Upper lobe of left lung (tissue), 6 donors: ENCODE measurements at places on chromosomes 13 and 19. TPM values are rescaled to one million over a fixed set of nuclear protein-coding genes. Genes with fewer than 3 reads are reported as not detected.
A peak's percentile ranks its signal among the peaks of the same experiment; 100 is the strongest.

GRCh38 chr13:28099396-28100149 lies 803 bp downstream of the FLT3 start:
- DNase-seq: no peak

DNA sequence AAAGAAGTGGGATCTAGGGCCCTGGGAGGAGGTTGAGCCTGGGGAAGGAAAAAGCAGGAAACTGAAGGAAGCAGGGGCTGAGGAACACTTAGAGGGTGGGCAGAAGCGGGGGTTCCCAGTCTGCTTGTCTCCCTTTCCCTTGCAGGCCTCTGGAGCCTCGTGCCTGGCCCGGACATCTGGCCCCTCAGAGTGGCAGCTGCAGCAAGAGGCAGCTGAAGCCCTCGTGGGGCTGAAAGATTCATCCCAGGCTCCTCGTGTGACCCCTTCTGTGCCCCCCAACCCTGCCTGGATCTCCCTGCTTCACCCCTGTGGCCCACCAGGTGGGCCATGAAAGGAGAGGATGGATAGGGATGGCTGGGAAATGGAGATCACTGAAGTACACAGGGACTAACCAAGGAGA lies 5.5 kb downstream of the DMRTC2 start:
- no peak for DNase-seq

DNA sequence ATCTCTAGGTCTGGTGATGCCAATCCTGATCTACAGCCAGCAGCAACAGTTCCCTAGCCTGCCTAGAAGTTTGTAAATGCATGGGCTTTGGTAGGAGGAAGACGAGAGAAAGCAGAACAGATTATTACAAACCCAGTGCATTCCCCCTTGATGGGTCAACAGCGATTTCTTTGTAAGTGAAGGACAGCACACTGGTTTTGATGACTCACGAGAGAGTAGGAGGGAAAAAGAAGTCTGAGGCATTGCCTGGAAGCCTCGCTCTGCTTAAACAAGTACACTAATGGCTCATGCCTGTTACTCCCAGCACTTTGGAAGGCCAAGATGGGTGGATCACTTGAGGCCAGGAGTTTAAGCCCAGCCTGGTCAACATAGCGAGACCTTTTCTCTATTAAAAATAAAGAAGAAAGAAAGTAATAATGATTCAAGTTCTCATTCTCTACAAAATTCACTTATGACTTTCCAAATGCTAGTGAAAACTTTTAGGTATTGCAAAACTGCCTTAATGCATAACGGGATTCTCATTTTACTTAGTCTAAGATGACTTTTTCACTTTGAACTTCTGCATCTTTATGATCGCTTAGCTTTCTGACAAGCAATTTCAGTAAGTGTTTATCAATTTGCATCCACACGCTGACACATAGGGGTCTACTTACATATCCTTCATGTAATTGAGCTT lies 47.7 kb upstream of the USPL1 start:
- DNase-seq: no peak

DNA sequence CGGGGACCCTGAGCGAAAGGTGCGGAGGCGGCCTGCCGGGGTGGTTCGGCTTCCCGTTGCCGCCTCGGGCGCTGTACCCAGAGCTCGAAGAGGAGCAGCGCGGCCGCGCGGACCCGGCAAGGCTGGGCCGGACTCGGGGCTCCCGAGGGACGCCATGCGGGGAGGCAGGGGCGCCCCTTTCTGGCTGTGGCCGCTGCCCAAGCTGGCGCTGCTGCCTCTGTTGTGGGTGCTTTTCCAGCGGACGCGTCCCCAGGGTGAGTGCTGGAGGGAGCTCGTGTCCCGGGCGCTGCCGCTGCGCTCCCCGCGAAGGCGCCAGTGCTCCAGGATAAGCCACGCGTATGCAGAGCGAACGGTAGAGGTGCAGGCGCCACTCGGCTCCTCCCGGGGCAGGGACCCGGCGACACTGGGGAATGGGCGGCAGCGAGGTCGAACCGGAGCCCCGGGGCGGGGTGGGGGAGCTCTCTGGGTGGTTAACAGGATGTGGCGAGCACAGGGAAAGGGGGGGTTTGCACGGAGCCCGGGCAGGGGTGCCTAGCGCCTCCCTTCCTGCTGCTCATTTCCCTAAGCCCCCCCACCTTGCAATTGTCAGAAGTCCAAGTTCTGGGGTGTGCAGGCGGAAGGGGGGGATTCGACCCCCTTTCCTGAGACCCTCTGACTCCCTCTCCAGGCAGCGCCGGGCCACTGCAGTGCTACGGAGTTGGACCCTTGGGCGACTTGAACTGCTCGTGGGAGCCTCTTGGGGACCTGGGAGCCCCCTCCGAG lies at the start of gene IL27RA:
TSS of gene IL27RA (plus strand) at position 44 of the 762 bp plus-strand sequence. CDS start at position 155, 111 bp downstream.
- DNase-seq: peak; percentile 66

KRI1 gene
- total RNA-seq: 18.1 TPM

DNA sequence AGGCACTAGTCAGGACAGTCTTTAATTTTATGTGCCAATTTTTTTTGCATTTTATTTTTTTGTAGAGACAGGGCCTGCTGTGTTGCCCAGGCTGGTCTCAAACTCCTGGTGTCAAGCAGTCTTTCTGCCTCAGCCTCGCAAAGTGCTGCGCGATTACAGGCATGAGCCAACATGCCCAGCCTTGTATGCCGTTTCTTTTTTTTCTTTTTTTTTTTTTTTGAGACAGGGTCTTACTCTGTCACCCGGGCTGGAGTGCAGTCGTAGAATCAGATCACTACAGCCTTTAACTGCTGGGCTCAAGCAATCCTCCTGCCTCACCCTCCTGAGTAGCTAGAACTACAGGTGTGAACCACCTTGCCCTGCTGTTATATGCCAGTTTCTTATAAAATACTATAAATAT lies 26.4 kb downstream of the BORA start:
- no peak for DNase-seq

DNA sequence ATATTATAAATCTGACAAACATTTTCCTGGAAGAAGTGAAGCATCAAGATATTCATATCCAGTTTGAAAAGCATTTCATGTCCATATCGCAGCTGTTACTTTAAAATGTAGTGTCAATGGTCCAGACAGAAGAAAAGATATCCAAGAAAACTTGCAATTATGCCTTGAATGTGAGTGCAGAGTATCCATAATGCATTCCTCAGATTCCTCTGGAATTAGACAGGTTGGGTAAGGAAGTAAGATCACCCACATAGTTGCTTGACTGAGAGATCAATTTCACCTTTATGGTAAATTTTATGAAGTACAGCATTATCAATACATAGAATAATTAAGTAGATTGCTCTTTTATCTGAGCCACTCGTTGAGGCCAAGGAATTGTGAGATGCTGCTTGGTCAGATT lies 327.0 kb upstream of the SLITRK5 start:
- DNase-seq: no peak

- no peak for DNase-seq
Measured at GRCh38 chr13:109043636-109044035, 414.2 kb downstream of the MYO16 start.

GRCh38 chr19:30450100-30450499 lies 77.9 kb downstream of the ZNF536 start:
- no peak for DNase-seq

DNA sequence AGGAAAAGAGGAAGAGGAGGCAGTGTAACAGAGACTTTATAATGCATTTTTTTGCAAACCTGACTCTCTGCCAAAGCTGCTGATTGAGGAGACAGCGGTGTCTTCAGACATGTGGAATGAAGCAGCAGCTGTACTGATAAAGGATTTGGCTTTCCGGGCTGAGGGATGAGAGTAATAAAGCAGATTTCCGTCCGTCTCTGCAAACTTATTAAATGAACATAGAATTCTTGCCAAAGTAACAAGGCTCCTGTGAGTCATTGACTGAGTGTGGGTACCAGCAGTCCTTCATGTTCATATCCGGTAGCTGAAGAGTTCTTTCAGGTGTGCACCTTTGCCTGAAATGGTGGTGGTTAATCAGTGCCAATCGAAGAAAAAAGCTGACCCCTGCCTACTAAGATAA lies 112.6 kb downstream of the LIG4 start:
- no peak for DNase-seq

- no peak for DNase-seq
Measured at GRCh38 chr13:73714522-73714921, 419.7 kb downstream of the KLF12 start.

GRCh38 chr13:23510979-23511735 lies 59.1 kb upstream of the TNFRSF19 start:
- no peak for DNase-seq

GRCh38 chr13:102286326-102286725 lies 115.5 kb downstream of the FGF14 start:
- DNase-seq: no peak

GRCh38 chr13:66835040-66835628 lies 395.0 kb downstream of the PCDH9 start:
- peak; percentile 21 for DNase-seq

DNA sequence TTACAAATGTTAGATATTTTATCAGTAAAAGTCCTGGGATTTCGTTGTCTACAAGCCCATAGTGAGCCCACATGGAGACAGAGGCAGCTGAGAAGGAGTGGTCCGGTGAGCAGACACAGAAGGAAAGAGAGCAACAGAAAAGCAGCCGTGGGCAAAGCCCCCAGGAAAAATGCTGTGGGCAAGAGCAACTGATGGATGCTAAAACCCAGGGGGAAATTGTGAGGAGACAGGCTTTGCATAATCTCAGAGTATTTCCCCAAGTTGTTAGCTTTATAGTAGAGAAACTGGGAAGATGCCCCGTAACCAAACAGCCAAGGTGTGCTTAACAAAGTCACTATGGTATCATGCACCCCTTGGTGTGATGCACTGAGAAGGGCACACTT lies 35.1 kb downstream of the GJA3 start:
- DNase-seq: no peak

DNA sequence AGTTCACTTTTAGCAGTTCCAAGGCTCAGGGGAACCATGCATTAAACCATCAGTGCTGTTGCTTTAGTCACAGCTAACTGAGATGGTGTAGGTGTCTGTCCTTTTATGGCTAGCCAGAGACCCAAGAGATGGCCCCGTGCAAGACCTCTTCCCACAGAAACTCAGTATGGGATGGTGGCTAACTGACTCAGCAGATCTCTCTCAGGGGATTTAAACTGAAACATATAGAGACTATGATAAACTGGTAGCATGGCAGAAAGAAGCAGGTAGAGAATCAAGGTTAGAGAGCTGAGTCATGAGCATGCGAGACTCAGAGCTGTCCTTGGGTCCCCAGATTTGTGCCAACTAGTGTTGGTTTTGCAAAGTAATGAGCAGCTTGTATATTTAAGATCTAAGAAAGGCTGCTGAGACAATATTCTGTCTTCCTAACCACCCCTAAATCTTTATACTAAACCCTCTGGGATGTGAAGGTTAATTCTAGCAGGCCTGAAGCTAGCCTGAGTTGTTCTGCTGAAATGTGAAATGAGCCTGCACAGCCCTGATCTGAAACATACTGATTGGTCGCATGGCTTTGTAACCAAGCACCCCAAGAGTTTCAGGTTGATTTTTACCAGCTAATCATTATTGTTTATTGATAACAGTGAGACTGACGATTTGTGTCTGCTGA lies 6.5 kb upstream of the SCEL start:
- DNase-seq: no peak

DNA sequence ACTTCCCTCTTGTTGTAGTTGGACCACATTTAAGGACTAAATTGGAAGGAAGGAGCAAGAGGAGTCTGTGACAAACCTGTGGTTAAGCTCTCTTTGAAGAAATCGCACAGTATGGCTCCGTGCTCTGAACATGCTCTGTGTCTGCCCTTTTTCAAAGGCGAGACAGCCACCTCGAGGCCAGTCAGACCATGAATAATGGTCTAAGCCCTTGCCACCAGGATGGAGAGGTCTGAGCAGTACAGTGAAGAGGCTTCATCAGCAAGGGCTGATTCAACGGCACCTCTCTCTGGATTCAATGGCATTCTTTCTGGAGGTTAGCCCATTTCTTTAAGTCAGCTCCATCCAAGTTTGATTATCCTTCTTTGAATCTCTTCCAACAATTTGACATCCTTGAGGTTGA lies 30.9 kb downstream of the FAM216B start:
- DNase-seq: no peak

ISOC2 gene
- total RNA-seq: 40.7 TPM

DNA sequence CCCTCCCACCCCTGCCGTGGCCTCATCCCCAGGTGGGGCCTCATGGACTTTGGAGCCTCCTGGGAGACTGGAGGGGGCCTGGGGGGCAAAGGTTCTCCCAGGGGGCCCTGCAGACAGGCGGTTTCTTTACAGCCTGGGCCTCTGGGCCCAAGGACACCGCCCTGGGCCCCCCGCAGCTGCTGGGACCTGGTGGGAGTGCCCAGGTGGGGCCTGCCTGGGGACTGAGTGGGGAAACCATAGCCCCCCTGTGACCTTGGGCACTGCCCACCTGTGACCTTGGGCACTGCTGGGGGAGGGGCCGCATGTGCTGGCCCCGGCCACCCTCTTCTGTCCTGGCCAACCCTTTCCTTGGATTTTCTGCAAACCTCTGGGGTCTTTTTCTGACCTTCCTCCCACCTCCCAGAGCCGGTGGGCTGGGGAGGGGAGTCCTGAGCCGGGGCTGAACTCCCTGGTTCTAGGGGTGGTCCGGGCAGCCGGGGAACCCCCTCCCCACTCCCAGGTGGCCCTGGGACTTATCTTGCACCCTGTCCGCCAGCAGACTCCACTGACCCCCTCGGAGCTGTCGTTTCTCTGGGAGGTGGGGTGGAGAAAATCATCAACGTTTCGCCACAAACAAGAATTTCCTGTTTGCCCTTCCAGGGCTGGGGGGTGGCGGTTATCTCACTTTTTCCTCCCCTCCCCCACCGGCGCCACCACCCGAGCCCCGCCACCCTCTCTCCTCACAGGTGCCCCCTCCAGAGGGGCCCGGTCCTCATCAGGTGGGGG lies 27.0 kb downstream of the ARID3A start:
- DNase-seq: peak; percentile 61

DNA sequence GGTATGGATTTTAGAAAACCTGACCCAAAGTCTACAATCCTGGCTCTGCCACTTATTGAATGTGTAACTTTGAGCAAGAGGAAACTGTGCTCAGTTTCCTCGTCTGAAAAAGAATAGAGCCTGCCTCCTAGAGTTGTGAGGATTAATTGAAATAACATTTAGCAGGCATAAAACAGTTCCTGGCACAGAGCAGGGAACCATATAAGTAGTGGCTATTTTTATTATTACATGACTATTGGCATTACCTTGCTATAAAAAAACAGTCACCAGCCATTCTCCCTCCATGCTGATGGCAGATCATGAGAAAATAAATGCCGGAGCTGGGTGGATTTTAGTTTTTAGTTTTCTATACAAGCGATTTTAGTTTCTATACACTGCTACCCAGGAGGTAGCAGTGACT lies 5.8 kb downstream of the DOCK9 start:
- DNase-seq: no peak

DNA sequence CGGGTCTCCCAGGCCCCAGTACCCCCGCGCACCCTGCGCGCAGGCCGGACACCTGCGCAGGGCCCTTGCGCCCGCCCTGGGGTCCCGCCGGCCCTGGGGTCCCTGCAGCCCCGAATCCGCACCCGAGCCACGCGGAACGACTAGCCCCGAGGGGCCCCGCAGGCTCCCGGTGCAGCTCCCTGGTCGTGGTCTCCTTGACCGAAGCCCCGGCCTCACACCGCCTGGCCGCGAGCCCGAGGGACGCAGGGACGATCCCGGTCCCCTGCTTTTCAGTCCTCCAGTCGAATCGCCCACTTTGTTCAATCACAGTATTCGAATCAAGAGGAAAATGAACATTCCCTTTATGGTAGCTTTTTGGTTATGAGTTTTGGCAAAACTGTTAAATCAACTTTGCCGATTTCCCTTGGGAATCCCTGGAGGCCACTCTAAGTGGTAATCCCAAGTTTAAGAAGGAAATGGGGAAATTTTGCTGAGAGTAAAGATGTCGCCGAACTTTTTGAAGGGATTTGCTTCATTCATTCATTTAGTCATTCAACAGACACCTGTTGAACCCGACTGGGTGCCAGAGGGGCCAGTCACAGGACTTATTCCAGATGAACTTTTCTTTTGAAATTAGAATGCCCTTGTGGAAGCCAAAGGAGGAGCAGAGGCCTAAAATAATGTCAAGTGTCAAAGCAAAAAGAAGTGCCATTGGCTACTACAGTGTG lies 75.0 kb downstream of the ZIC5 start:
- DNase-seq: no peak

ZNF345 gene
- total RNA-seq: 4.9 TPM
